ENCODE measurements at places on chromosomes 2 and 18. TPM values are rescaled to one million over a fixed set of nuclear protein-coding genes. Genes with fewer than 3 reads are reported as not detected.

Gene POTEJ
- total RNA-seq = not detected

Gene TRABD2A
- 0.24 TPM for total RNA-seq

- no peak for ATAC-seq
These were observed 257.9 kb downstream of the SATB2 start for GRCh38 chr2:199199797-199200196.

GRCh38 chr2:133484106-133484505 lies 84.2 kb downstream of the NCKAP5 start:
- ATAC-seq = no peak

DNA sequence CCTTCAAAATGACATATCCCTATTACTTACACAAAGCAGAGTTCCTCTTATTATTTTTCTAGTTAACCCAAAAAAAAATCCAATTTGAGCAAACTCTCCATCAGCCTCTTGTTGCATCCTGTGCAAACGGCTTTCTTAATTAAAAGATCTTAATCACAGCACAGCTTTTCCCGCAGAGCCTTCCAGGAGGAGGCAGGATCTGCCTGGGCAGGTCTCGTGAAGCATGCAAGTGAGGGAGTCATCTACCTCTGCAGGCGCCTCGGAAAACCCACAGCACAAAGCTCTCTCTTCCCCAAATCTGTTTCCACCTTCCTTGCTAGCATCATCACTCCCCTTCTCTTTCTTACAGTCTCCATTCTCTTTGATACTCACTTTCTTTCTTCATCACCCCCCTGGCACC lies 100.4 kb downstream of the EN1 start:
- ATAC-seq = peak; percentile 45

DNA sequence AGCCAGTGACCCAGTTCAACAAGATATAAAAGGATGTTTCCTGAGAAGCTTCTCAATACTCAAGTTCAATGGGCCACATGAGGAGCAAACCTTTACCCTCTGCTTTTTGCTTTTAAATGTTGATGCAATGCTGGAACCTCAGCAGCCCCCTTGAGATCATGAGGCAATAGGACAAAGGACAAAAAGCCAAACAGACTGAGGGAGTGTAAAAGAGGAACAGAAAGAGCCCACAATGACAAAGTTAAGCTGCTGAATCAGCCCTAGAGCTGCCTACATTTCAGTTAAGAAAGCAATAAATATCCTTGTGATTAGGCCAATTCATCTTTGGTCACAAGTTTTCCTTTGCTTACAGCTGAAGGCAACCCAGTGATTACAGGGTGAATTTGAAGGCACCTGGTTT lies 76.9 kb downstream of the MRO start:
- no peak for ATAC-seq

- ATAC-seq = no peak
These were observed 97.2 kb downstream of the RAB3GAP1 start for GRCh38 chr2:135149251-135149650.

- no peak for ATAC-seq
These were observed 187.8 kb upstream of the SIX3 start for GRCh38 chr2:44753552-44754285.
